Natural killer cell (primary cell): ENCODE measurements at places on chromosomes 13 and 19.

GRCh38 chr13:78015782-78016181 lies 97.2 kb upstream of the EDNRB start:
- H3K27me3 ChIP-seq: no peaks in the 10 kb centered on the region
- H3K4me3 ChIP-seq: no peak overlapping the region
- no peak overlapping the region for H3K27ac ChIP-seq
- no peak for DNase-seq

- peaks cover 22% of the 10 kb centered on the region for H3K36me3 ChIP-seq
- H3K4me3 ChIP-seq: no peak overlapping the region
- no peak overlapping the region for H3K27ac ChIP-seq
- H3K27me3 ChIP-seq: no peaks in the 10 kb centered on the region
- no peak for DNase-seq
Observed at GRCh38 chr19:47002106-47002766, 17.4 kb upstream of the NPAS1 start.

DNA sequence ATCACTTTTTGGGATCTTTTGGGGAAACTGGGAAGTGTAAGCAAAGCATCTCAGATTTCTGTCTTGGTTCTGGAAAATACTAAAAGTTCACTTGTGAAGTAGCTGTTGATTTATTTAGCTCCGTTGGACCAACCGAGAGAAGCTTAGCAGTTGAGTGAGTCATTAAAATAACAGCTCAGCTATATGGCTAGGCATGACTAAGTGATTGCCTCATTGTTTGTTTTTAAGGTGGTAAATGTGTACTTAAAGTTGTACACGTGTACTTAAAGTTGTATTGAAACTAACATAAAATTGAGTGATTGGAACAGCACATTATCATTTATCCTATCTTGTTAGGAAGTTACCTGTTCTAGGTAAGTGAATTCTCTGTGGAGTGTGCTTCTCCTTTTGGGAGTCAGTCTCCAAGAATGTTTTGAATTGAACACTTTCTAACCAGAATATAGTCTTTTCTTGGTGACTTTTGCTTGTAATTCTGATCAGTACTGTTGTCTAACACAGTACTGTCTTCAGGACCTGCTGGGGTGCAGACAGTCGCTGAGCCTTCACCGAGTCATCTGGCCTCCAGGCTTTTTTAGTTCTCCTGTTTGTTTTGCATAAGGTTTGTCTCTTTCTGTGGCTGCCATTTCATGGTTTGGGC lies 2.9 kb upstream of the DCUN1D2 start:
- peaks cover 28% of the 10 kb centered on the region for H3K36me3 ChIP-seq
- H3K4me3 ChIP-seq: no peak overlapping the region
- peaks cover 29% of the 10 kb centered on the region for H3K4me1 ChIP-seq

DNA sequence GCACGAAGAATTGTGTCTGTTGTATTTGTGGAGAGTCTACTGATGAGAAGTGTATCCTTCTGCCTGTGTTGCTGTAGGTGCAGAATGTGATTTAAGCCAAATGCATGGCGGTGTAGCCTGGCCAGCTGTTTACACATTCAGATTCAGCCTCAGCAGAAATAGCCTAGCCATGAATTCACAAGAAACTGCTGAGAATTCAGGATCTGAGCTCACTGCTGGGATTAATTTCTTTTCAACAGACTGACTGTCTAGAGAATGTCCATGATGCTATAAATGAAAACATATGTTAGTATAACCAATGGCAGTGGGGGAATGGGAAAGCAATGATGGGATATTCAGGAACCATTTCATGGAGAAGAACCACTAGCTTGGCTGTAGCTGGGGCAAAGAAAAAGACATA lies 77.4 kb upstream of the RNF113B start:
- no peak overlapping the region for H3K4me3 ChIP-seq
- no peak overlapping the region for H3K27ac ChIP-seq
- H3K27me3 ChIP-seq: no peaks in the 10 kb centered on the region
- no peak for DNase-seq

- no peak overlapping the region for H3K4me3 ChIP-seq
- H3K4me1 ChIP-seq: no peaks in the 10 kb centered on the region
- no peaks in the 10 kb centered on the region for H3K27me3 ChIP-seq
- no peak for DNase-seq
- no peaks in the 10 kb centered on the region for H3K36me3 ChIP-seq
Observed at GRCh38 chr13:64052521-64052920, 2636.9 kb upstream of the PCDH20 start.

- peaks cover 18% of the 10 kb centered on the region for H3K4me1 ChIP-seq
- no peak overlapping the region for H3K27ac ChIP-seq
- no peak overlapping the region for H3K4me3 ChIP-seq
- H3K27me3 ChIP-seq: no peaks in the 10 kb centered on the region
- DNase-seq: peak; percentile 33
Observed at GRCh38 chr19:3276341-3276799, 51.9 kb downstream of the CELF5 start.

DNA sequence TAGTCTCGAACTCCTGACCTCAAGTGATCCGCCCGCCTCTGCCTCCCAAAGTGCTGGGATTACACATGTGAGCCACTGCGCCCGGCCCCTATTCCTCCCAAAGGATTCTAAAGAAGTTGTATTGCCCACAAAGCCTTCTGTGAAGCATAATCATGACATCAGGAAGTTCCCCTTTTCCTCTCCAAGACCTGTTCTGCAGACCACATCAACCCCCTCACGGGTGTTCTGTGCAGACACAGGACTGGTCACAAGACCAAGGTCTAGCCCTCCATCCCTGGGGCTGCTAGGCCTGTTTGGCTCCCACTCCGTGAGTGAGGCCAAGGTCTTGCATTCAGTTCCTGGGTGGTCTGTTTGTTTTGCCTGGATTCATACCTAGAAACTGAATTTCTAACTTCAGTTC lies 178.1 kb downstream of the FLT1 start:
- H3K27me3 ChIP-seq: no peaks in the 10 kb centered on the region
- H3K4me3 ChIP-seq: no peak overlapping the region
- no peak for DNase-seq
- H3K36me3 ChIP-seq: no peaks in the 10 kb centered on the region

DNA sequence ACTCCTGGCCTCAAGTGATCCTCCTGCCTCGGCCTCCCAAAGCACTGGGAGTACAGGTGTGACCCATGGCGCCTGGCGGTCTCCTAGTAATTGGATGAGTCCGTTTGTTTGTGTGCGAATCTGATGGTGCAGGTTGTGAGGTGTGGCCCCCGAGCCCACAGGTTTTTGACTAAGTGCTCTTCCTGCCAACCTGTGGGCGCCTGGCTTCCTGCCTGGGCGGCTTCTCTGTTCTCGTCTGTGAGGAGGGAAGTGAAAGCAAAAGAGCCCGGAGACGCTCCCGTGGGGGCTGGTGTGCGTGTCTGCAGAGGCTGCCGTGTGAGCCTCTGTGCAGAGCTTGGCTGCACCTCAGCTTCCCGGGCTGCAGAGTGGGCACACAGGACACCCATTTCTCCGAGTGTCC lies 10.0 kb downstream of the ARHGAP45 start:
- peaks cover 79% of the 10 kb centered on the region for H3K36me3 ChIP-seq
- H3K27ac ChIP-seq: peak overlapping the region; percentile 94
- no peaks in the 10 kb centered on the region for H3K27me3 ChIP-seq
- peak; percentile 80 for DNase-seq
- H3K4me1 ChIP-seq: peaks cover 98% of the 10 kb centered on the region

GRCh38 chr19:39996218-39996810 lies 546 bp upstream of the ZNF546 start:
- H3K4me3 ChIP-seq: peak overlapping the region; percentile 83
- peaks cover 21% of the 10 kb centered on the region for H3K4me1 ChIP-seq
- H3K36me3 ChIP-seq: no peaks in the 10 kb centered on the region
- DNase-seq: peak; percentile 41

- H3K4me3 ChIP-seq: no peak overlapping the region
- H3K27me3 ChIP-seq: no peaks in the 10 kb centered on the region
- no peak for DNase-seq
Observed at GRCh38 chr13:101955764-101956163, 446.1 kb downstream of the FGF14 start.

GRCh38 chr19:2771786-2772674 lies 11.0 kb downstream of the SGTA start:
- no peaks in the 10 kb centered on the region for H3K27me3 ChIP-seq
- H3K4me3 ChIP-seq: no peak overlapping the region
- DNase-seq: no peak
- H3K36me3 ChIP-seq: peaks cover 9% of the 10 kb centered on the region
- H3K4me1 ChIP-seq: peaks cover 28% of the 10 kb centered on the region

GRCh38 chr19:612941-613340 lies 20.4 kb downstream of the POLRMT start:
- no peak overlapping the region for H3K4me3 ChIP-seq
- H3K27me3 ChIP-seq: peaks cover 4% of the 10 kb centered on the region
- H3K36me3 ChIP-seq: no peaks in the 10 kb centered on the region
- peaks cover 53% of the 10 kb centered on the region for H3K4me1 ChIP-seq

- DNase-seq: no peak
- peaks cover 20% of the 10 kb centered on the region for H3K4me1 ChIP-seq
- H3K27ac ChIP-seq: no peak overlapping the region
- no peak overlapping the region for H3K4me3 ChIP-seq
- H3K36me3 ChIP-seq: peaks cover 48% of the 10 kb centered on the region
Observed at GRCh38 chr19:45528149-45528743, 21.0 kb downstream of the VASP start.

DNA sequence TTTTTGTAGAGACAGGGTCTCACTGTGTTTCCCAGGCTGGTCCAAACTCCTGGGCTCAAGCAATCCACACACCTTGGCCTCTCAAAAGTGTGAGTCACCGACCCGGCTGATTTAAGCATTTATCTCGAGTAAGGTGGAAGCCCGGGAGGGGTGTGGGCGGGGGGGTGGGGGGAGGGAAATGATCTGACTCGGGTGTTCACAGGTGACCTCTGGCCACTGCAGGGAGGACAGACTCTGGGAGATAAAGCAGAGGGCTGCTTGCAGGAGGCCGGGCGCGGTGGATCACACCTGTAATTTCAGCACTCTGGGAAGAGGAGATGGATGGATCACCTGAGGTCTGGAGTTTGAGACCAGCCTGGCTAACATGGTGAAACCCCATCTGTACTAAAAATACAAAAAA lies 7.9 kb downstream of the DENND1C start:
- DNase-seq: no peak
- no peak overlapping the region for H3K27ac ChIP-seq
- no peak overlapping the region for H3K4me3 ChIP-seq

DNA sequence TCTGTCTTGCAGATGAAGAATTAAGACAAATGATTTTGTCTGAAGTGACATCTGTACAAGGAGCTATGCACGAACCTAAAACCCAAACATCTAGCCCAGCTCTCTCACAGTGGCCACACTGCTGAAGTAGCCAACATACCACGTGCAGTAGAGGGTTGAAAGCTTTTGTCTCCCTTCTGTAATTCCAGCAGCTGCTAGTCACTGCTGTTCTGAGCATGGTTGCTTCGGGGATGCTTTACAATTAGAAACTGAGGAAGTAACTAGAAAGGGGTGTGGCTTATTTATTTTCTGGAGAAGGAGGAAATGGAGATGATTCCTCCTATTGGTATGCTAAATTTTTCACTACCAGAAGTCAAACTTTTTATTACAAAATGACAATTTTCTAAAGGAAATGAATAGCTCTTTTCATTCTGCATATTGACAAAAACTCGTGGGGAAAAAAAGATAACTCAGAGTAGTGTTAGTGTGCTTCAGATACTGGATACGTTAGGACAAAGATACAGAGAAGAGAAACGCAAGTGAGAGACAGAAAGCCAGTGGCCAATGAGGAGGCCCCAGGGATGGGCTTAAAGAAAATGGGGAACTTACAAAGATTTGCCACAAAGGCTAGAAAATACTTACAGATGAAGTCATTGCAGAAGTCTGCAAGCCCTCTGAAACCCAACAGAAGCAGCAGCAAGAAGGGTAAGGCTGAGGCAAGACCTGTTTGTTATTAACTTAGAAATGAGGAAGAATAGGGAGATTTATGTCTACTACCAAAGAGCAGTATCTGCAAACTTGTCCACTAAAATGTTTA lies 192.7 kb upstream of the MIR17HG start:
- no peaks in the 10 kb centered on the region for H3K36me3 ChIP-seq

DNA sequence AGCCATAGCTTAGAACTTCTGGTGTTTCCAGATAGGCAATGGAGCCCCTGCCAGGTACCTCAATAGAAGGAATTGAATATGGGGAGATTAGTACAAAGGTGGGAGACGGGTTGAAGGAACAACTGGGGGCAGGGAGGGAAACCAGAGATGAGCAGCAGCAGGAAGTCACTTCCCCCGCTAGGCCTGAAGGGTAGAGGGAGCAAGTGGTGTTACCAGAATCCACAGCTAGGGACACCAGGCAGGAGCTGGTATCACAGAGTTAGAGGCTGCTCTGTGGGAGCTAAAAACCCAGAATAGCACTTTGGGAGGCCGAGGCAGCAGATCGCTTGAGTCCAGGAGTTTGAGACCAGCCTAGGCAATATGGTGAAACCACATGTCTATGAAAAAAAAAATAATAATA lies 15.3 kb upstream of the HNRNPUL1 start:
- no peak for DNase-seq
- no peaks in the 10 kb centered on the region for H3K27me3 ChIP-seq
- no peak overlapping the region for H3K27ac ChIP-seq
- H3K36me3 ChIP-seq: no peaks in the 10 kb centered on the region
- H3K4me3 ChIP-seq: no peak overlapping the region

GRCh38 chr19:15354566-15355296 lies 22.4 kb upstream of the BRD4 start:
- H3K36me3 ChIP-seq: peaks cover 43% of the 10 kb centered on the region
- no peaks in the 10 kb centered on the region for H3K27me3 ChIP-seq
- DNase-seq: no peak
- no peak overlapping the region for H3K27ac ChIP-seq

- DNase-seq: no peak
- no peaks in the 10 kb centered on the region for H3K36me3 ChIP-seq
- H3K4me1 ChIP-seq: peaks cover 48% of the 10 kb centered on the region
- no peaks in the 10 kb centered on the region for H3K27me3 ChIP-seq
- peak overlapping the region; percentile 68 for H3K4me3 ChIP-seq
Observed at GRCh38 chr19:45251452-45252354, 632 bp downstream of the MARK4 start.
